M059J (cell line): ENCODE measurements at places on chromosomes 2 and 18. TPM values are rescaled to one million over a fixed set of nuclear protein-coding genes. Genes with fewer than 3 reads are reported as not detected.

- DNase-seq = no peak
Measured at GRCh38 chr2:32752205-32752604, 124.4 kb downstream of the TTC27 start.

GRCh38 chr2:30894498-30895119 is 87.4 kb upstream of the CAPN13 start:
- DNase-seq = no peak

- no peak for DNase-seq
Measured at GRCh38 chr2:85441864-85442263, 23.4 kb downstream of the SH2D6 start.

DNA sequence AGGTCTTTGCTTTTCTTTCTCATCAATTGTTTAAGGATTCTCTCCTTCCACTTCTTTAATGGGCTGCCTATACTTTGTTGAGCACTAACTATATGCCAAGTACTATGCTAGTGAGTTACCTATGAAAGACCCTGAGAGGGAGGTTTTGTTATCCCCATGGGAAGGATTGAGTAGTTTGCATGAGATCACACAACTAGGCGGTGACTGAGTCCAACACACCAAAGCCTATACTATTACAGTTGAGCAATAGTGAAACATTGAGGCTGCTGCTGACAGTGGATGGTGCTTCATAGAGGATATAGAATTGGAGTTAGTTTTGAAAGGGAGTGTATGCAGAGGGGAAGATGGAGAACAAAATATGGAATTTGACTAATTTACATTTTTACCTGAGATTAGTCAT is 15.8 kb downstream of the NABP1 start:
- no peak for DNase-seq

- DNase-seq = no peak
Measured at GRCh38 chr2:12732651-12733050, 15.9 kb downstream of the TRIB2 start.

- DNase-seq = peak; percentile 52
Measured at GRCh38 chr2:111905990-111906735, 7.8 kb downstream of the MERTK start.

Gene CUL3
- total RNA-seq = 41.5 and 68.0 TPM in 2 replicates

Gene YWHAQ
- 580 and 670 TPM in 2 replicates for total RNA-seq
